ENCODE measurements at places on chromosomes 11 and 22.

- DNase-seq: no peak
These were observed 26.4 kb downstream of the AMOTL1 start for GRCh38 chr11:94794287-94795168.

- no peak for DNase-seq
These were observed 3.7 kb upstream of the IPO7 start for GRCh38 chr11:9380773-9381172.

GRCh38 chr22:40928657-40929056, 22.5 kb upstream of the RBX1 start:
- no peak for DNase-seq

DNA sequence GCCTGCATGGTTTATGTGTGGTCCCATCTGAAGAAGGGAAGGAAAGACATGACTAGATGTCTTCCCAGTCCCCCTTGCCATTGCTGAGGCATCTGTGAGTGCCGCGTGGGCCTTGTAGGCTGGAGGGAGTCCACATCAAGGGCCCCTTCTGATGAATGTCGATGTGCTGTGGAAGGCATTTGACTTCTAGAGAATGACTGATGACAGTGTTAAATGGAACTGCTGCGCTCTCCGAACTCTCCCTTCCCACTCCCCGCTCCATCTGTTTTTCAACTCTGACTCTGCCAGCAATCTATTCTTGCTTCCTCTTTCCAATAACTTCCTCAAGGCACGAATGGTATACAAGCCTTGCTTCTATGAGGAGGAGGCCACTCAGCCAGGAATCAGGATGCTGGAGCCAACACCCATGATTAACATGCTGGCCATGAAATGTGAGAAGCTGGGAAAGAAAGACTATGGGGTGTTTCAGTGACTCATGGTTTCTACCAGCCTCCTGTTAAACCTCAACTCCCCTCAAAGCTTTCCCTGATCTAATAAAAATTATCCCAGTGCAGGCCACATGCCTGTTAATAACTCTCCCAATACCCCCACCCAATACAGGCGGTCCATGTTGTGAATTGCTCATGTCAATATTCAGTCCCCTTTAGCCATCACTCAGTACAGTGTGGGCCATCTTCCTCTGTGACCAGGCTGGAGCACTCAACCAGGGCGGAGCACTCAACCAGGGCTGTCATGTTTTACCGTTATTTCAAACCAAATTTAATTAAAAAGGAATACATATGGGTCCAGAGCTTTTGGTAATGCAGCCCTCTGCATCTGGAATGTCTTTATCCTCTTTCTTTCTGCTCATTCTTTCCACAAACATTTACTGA, 46.4 kb upstream of the TBCEL start:
- DNase-seq: no peak

DNA sequence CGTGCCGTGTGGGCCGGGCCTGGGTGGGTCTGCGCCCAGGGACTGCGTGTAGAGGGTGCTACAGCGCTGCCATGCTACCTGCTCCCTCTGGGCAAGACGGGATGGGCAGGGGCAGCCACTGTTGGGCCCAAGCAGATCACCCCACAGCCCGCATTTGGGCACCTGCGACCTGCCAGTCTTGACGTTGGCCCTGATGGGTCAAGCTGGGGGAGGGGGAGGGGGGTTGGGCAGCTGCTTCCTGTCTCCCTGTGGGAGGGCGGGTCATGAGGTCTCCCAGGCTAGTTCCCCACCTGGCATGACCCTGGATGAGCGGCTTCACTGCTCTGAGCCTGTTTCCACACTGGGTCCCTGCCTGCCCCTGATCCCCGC, 2.8 kb upstream of the RPS19BP1 start:
- no peak for DNase-seq

GRCh38 chr11:46133119-46133518, 11.9 kb upstream of the PHF21A start:
- DNase-seq: no peak

GRCh38 chr11:78239781-78240180, 51.1 kb downstream of the USP35 start:
- DNase-seq: no peak

GRCh38 chr22:25911243-25911972, 169.4 kb downstream of the MYO18B start:
- no peak for DNase-seq

- DNase-seq: no peak
These were observed 20.2 kb upstream of the LRRC32 start for GRCh38 chr11:76690736-76691135.

GRCh38 chr22:29692327-29692640, 27.5 kb upstream of the CABP7 start:
- DNase-seq: no peak

DNA sequence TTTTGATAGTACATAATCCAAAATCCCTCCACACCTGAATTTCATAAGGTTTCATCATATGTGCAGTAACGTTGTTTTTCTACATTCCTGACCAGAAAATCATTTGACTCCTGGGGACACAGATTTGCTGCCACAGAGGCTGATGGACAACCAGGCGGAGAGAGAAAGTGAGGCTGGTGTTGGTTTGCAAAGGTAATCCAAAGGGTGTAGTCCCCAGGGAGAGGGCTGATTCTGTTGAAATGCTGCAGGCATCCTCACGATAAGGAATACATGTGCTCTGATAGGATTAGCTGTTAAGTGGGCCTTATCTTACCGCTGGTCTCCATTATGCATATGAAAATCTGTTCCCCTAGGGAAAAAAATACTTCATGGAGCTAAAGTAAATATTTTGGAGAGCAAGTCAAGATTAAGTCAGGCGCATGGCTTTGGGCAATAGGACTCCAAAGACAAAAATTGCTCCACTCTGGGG, 8.1 kb downstream of the APOL6 start:
- no peak for DNase-seq

DNA sequence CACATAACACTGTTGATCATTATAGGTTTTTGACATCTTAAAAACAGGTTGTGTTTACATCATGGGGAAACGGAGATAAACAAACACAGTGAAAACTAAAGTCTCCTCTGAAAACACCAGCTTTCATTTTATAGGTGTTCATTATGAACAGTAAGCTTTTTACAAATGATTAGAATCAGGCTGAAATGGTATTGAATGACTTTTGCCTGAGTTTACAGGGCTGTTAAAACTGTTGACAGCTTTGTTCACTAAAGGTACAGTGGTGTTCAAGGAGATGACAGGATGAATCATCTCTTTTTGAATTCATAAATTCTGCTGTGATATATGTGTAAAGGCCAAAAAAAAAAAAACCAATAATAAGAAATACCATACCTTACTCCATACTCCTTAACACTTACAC, 184.6 kb upstream of the CNTN5 start:
- no peak for DNase-seq

- no peak for DNase-seq
These were observed 65.0 kb upstream of the RPS13 start for GRCh38 chr11:17142450-17142849.

DNA sequence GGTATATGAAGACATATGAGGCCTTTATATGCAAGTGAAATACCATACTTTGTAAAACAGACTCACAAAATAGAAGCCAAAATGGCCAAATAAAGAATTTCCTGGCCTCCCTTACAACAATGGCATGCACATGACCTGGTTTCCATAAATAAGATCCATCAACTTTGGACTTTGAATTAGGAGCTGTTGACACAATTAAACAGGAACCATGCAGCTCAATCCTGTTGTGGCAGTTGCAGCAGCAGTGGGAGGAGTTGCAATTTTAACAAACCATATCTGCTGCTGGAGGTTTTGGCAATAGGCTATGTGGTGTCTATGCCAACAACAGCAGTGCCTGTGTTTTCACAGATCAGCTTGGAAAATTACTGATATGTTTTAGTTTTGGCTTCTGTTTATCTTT, 818.6 kb downstream of the FAM181B start:
- no peak for DNase-seq

- no peak for DNase-seq
These were observed 206.2 kb downstream of the MAML2 start for GRCh38 chr11:96136613-96137298.

GRCh38 chr11:9142732-9143131, 51.3 kb upstream of the SCUBE2 start:
- DNase-seq: no peak

DNA sequence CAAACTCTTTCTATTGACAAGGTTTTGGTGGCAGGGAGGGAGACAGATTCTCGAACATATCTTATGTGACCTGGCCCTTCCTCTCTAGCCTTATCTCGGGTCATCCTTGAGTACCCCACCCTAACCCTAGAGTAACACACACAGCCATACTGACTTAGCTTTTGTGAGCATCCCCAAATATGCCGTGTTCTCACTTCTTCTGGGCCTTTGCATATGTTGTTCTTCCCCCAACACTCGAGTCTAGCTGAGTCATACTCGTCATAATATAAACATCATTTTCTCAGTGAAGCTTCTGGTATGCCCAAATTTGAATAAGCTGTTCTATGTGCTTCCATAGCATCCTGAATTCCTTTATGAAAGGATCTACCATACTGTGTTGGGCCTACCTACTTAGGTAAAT, 8.0 kb downstream of the TTC17 start:
- no peak for DNase-seq

GRCh38 chr22:23071230-23072076, 1.1 kb downstream of the GNAZ start:
- DNase-seq: no peak

DNA sequence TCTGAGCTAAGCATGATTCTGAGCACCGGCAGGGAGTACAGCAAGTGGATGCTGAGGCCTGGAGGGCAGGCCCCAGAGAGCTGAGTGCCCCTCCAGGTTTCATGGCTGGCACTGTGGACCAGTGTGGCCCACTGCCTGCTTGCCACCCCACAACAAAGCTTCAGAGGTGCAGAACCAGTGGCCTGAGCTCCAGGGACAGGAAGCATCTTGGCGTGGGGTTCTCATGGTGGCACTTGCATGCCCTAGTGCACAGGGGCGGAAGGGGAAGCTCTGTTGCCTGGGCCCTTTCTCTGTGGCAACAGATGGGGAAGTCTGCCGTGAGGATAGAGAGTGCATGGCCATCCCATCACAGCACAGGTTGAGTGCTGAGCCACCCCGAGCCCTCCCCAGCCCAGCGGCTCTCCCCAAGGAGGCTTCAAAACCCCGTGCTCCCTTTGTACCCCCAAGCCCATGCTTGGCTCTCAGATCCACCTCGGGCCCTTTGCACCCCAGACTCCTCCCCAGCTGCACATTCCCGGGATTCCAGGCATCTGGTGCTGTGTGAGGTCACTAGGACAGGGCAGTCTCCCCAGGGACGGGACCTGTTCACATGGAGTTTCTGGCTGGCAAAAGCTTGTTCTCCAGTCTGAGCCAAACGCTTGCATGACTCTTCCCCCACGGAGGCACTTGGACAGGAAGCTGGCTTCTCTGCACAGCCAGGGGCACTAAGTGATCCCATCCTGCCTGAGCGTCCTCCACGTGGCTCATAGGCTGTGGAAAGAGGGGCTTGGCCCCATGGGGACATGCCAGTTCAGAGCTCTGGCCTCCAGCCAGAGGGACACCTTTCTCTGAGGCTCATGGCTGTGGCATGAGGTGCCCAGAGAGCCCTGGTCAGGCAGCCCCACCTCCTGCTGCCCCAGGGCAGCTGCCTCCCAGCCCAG, 4.2 kb downstream of the SLC25A1 start:
- DNase-seq: no peak

DNA sequence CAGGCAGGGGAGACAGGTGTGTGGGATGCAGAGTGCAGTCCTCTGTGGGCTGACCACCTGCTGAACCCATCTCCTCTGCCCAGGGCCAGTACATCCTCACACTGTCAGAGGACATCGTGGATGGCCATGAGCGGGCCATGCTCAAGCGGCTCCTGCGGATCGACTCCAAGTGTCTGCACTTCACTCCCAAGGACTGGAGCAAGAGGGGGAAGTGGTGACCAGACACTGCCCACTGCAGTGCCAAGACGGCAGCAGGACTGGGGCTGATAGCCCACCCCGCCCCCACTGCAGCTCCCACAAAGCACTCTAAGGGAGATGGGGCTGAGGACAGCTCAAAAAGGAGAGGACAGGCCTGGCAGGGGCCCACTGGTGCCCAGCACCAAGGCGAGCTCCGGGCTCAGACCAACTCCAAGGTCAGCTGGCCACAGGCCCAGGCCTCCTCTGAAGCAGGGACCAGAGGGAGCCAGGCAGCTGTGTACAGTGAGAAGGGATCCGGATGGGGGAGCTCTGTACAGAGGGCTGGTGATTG, 1.6 kb downstream of the RNASEH2C start:
- no peak for DNase-seq

DNA sequence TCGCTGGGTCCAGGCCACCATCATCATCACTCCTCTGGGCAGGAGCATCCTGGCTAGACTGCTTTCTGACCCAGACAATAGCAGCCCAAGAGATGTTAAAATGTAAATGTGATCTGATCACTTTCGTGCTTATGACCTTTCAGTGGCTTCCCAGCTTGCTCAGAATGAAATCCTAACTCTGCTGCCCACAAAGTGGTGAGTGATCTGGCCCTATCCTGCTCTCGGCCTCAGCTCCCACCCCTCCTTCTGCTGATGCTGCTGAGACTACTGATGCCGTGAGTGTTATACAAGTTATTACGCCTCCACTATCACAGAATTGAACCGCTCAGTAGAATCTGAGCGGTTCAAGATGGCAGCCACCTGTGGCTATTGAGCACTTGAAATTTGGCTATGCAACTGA, 26.2 kb downstream of the ELF5 start:
- no peak for DNase-seq

DNA sequence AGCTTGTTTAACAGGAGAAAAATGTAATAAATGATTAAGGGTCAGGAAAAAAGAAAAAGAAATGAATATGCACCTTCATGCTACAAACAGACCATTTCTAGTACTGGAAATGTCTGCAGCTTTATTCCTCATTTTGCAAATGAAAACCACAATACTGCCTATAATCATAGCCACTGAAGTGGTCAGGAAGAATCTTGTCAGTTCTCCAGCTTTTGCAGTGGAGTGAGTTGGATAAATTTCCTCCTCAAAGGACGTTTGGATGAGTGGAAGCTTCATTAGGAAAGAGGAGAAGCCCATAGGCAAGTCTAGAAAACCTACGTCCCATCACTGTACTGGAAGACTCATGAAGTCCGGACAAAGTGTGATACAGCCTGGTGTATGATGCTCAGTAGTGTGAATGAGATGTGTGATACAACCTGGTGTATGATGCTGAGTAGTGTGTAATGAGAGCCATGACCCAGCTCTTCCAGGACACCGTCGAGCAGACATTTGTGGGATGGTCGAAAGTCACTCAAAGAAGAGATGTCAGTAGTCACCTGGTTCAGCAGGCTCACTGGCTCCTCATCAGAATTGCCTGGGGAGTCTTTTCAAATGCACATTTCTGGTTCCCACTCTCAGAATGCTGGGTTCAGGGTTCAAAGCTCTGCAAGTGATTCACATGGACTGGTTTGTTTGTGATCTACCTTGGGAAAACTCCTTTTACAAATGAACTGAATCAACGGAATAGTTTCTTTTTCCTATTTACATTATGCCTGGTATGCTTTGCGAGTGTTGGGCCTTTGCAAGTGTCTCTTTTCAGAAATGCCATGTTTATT, 101.3 kb downstream of the PDHX start:
- DNase-seq: no peak

Data from central memory CD8-positive, alpha-beta T cell (primary cell).